ENCODE measurements at places on chromosomes 11 and 22.

- DNase-seq = no peak
Observed at GRCh38 chr11:19729141-19729540, 16.5 kb downstream of the NAV2 start.

DNA sequence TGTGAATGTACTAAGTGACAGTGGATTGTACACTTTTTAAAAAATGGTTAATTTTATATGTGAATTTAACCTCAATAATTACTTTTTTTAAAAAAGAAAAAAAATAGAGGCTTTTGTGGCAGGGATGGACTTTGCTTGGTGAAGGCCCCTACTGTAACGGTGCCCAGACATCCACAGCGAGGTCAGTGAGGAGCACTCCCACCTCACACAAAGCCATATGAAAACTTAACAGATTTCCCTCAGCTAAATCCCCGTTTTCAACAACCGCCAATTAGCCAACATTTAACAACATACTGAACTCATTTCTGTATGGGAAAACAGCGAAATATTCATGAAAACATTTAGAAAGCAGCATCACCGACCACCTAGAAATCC, 642 bp upstream of the C11orf58 start:
- no peak for DNase-seq

GRCh38 chr11:86785576-86785975, 14.8 kb upstream of the PRSS23 start:
- DNase-seq = no peak

GRCh38 chr22:30348809-30349208, 7.9 kb downstream of the SF3A1 start:
- DNase-seq = no peak

GRCh38 chr11:68352591-68352990, 40.2 kb downstream of the LRP5 start:
- no peak for DNase-seq

DNA sequence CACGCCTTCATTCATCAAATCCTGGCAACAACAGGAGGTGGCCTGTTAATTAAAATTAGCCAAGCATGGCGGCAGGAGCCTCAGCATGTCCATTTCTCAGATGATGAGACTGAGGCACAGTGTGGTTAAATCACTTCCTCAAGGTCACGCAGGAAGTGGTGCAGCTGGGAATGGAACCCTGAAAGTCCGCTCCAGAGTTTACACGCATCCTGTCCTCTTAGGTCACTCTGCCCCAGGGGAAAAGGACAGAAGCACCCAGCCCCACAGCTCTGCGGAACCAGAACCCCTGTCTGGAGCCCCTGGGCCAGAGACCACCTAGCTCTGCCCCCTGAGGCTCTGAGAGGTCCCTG, 19.6 kb downstream of the RPL3 start:
- DNase-seq = no peak

Data from nephron progenitor cell (in vitro differentiated cells).